ENCODE measurements at places on chromosomes 1 and 21. TPM values are rescaled to one million over a fixed set of nuclear protein-coding genes. Genes with fewer than 3 reads are reported as not detected.

SLC22A15 gene
- polyA plus RNA-seq: 0.56 TPM

IGSF3 gene
- 31.0 TPM for polyA plus RNA-seq

S100A8 gene
- 37.0 TPM for polyA plus RNA-seq

VWA1 gene
- polyA plus RNA-seq: 45.0 TPM

CFH gene
- 73.5 TPM for polyA plus RNA-seq

ANKRD34A gene
- 1.3 TPM for polyA plus RNA-seq

GBP2 gene
- 5.0 TPM for polyA plus RNA-seq

- DNase-seq: no peak
These were observed 154.9 kb downstream of the PAPPA2 start for GRCh38 chr1:176617881-176618280.

DNA sequence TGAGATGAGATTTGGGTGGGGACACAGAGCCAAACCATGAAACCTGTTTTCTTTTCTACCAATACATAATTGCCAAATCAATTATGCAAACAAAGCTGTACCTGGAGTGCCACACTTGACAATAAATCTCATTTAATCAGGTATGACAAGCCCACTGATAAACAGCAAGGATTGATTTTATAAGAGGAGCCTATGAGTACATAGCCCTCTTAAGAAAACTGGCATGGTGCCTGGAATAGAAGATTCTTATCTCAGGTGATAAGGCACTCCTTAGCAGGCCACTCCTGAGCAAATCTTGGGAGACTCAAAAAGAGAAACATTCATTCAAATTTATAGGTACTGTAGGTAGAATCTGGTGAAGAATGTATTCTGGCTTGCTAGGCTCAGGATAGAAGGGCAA lies 28.6 kb upstream of the PDE4B start:
- DNase-seq: no peak

DNA sequence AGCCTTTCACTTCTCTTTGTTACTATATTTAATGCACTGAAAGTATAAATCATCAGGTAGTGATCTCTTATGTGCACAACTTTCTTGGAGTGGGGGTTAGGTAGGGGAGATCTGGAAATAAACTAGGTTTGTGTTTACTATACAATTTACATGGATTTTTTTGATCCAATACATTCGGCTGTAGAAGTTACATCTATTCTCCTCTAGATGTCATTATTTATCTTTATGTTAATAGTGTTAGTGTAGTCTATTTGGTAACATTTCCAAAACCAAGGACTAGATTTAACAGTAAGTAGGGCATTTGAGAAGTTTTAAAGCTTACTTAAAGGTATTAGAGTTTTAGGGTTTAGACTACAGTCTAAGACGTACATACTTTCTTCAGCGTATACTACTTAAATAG lies 5.4 kb downstream of the VPS45 start:
- DNase-seq: peak; percentile 12

- DNase-seq: no peak
These were observed 533.5 kb downstream of the LTN1 start for GRCh38 chr21:28459193-28459592.

GRCh38 chr1:43073490-43074230 lies 98.4 kb downstream of the EBNA1BP2 start:
- DNase-seq: peak; percentile 73

DNA sequence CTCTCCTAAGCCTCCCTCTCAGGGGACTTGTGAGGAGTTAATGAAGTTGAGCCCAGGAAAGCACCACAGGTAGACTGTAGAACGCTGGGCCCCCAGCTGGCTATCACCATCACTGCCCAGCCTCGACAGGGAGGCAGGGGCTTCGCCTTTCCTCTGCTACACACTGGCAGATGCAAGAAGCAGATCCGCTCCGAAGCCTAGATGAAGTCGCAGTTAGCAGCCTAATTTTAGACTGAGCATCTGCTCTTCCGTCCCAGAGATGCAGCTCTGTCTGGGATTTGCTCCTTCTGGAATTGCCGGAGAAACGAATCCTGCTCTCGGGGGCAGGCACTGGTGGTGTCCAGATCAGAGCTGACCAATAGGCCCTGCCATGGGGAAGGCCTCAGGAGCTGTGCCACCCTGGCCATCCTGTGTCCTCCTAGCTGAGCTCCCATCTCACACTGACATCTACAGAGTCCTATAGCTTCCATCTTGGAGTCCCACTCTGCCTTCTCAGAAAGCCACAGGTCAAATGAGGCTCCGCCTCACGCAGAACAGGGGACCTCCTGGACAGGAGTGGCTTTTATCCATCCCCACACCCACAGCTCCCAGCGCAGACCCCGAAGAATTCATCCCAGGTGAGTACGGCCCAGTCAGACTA lies 186.8 kb upstream of the EDN2 start:
- DNase-seq: no peak

GRCh38 chr1:43272161-43272560 lies 2.4 kb downstream of the TMEM125 start:
- no peak for DNase-seq

- no peak for DNase-seq
These were observed 4.0 kb upstream of the SMIM12 start for GRCh38 chr1:34863501-34863900.

DNA sequence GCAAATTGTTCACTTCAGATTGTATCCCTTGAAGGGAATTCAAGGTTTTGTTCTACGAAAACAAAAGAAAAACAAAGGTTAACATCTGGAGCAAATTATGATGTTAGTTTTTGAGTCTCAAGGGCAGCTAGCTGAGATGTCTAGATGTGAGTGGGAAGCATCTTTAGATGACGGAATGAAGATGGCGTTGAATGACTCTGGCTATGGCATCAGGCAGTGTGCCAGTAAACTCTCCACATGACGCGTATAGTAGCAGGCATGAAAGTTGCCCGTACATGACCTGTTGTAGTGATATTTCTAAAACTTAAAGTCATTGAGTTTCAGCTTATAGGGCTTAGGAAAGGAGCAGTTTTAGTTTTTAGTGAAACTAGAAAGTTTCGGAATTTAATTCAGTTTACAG lies 12.3 kb upstream of the SDC3 start:
- no peak for DNase-seq

GRCh38 chr1:147434921-147435320 lies 106.4 kb upstream of the BCL9 start:
- no peak for DNase-seq

GRCh38 chr1:3671371-3672180 lies 19.3 kb downstream of the TP73 start:
- DNase-seq: no peak

DNA sequence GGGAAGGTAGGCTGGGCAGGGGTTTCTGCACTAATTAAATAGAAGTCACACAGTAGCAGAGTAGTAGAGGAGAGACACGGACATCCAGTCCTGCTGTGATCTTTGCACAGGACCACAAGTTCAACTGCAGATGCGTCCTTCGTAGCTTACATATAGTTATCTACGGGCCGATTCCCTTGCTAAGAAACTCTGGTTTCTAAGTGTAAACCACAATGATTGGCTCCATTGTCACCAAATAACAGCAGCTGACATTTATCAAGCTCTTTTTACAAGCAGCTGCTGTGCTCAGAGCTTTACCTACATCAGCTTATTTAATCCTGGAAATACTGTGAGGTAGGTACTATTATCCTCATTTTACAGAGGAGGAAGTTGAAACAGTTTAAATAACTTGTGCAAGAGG lies 3.1 kb downstream of the SLC45A3 start:
- no peak for DNase-seq

DNA sequence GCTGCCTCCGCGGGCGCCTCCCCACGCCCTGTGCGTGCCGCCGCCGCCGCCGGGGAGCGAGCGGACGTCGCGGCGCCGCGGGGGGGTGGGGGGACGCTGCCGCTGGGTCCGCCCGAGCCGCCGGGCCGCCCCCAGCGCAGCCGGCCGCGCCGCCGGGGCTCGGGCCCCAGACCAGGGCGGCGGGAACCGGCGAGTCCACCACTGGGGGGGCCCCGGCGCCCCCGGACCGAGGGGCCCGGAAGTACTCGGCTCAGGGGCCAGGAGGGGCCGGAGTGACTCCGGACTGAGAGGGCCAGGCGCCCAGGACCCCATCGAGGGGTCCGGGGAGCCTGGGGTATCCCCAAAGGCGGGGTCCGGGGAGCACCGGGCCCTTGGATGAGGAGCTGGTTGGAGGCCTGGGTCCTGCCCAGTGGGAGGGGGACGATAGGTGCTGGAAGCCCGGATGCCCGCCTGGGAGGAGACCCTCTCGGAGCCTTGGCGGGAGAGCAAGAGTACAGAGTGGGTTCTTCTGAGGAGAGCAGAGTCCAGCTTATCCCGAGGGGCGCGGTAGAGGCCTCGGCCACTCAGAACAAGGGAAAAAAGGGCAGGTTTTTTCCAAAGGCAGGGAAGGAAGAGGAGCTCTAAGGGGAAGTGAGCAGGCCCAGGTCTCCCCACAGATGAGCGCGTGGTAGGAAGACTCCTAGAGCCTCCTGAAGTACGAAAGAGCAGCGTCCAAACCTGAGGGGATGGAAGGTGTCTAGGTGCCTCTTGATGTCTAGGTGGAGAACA lies 556 bp downstream of the GMEB1 start:
- peak; percentile 88 for DNase-seq

DNA sequence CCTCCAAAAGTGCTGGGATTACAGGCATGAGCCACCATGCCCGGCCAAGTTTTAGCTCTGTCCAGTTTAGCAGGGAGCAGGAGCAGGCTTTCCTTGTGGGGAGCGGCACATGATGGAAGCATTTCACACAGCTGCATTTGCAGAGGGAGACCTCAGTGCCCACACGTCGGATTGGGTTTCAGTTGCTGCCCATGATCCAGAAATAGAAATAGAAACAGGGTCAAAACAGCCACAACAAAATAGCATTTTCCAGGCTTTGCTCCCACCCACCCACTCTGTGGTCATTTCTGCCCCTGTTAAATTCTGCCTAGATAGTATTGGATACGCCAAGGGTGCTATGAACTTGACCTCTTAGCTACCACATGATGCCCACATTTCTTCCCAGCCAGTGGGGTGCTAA lies 128.4 kb downstream of the CNIH3 start:
- peak; percentile 21 for DNase-seq

DNA sequence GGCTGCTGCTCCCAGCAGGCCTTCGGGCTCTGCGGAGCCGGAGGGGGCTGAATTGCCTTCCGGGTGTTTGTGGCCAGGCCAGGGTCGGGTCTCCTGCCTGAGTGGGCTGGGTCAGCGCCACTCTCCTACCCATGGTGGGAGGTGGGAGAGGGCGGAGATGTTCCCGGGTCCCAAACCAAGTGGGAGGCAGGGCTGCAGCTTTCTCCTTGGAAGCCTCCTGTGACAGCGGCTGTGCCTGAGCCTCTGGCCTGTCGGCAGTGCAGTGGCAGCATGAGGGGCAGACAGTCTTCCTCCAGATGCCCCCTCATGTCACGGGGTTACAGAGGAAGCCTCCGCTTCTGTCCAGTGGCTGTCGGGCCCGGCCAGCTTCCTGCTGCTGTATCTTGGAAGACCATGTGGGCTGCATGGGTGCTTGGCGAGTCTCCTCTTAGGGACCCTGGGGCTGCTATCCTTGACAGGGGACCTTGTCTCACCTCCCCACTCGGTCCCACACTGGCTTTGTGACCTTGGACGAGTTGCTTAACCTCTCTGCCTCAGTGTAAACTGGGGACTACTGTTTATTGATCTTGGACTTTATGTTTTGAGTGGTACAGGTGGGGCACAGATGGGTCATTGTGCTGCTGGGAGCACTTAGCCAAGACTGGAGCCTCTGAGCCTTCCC lies 4.3 kb downstream of the SKI start:
- DNase-seq: no peak

DNA sequence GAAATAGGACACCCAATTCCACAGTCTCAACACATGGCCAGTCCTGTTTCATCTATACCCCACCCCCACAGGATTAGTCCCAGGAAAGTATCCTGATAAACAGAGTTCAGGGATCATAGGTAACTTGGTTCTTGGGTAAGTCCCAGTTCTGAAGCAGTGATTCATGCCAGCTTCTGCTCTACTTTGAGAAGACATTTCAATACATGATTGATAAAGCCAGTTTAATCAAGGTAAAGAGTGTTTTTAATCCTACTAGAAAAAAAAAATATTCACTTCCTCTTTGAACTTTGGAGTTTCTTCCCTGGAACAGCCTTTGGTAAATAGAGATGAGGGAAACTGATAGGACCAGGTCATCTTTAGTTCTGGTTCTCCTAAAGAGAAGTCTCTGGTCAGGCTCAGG lies 142.4 kb downstream of the TLR5 start:
- no peak for DNase-seq

DNA sequence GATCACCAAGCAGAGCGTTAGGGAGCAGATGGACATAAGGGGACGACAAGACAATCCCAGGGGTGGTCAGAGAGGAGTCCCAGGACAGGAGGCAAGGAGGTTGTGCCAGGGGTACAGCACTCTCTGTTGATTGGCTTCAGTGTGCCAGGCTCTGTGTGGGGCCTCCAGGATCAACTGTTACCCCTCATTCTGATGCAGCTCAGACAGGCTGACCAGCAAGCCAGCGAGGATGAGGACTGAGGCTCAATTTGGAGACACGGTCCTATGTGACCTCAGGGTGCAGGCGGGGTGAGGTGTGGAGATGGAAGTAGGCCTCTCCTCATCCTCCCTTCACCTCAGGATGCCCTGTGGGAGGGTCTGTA lies 4.0 kb downstream of the HYI start:
- no peak for DNase-seq

Data from muscle of back (tissue), 13 donors.